ENCODE measurements at places on chromosomes 6 and 20. TPM values are rescaled to one million over a fixed set of nuclear protein-coding genes. Genes with fewer than 3 reads are reported as not detected.

DNA sequence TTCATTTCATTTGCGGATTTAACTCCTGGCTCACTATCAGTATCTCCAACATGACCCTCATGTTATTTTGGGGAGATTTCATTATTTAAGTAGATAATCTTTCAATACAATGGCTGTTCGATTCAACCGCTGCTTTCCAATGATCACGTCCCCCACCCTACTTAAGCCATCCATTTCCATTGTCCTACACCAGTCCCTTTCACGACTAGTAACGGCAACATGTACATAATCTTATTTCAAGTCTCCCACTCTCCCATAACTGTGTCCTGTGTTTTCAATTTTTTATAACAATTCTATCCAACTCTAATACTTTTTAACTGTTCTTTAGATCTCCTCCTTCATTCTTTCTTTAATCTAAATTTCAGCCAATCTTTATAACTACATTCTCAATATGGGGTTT lies 890.8 kb upstream of the MAP3K7 start:
- DNase-seq: no peak

Gene CST2
- not detected for total RNA-seq

Gene TTK
- 22.1 TPM for total RNA-seq

GRCh38 chr6:86595641-86596040 lies 341.7 kb upstream of the HTR1E start:
- no peak for DNase-seq
